Aorta (tissue), 5 donors: ENCODE measurements at places on chromosomes 6 and 20. TPM values are rescaled to one million over a fixed set of nuclear protein-coding genes. Genes with fewer than 3 reads are reported as not detected.

GLP1R gene
- not detected for polyA plus RNA-seq

VAPB gene
- polyA plus RNA-seq, result 23.0 TPM

UFL1 gene
- polyA plus RNA-seq, result 18.8 TPM

GSTA4 gene
- 19.7 TPM for polyA plus RNA-seq

PNRC1 gene
- polyA plus RNA-seq, result 111 TPM

SLC29A1 gene
- polyA plus RNA-seq, result 38.3 TPM

HLA-C gene
- 301 TPM for polyA plus RNA-seq

TREML2 gene
- polyA plus RNA-seq, result 0.38 TPM

GPSM3 gene
- polyA plus RNA-seq, result 5.4 TPM

OR12D3 gene
- polyA plus RNA-seq, result not detected

SLC25A27 gene
- 71.9 TPM for polyA plus RNA-seq

ITPA gene
- 72.4 TPM for polyA plus RNA-seq

HLA-DPA1 gene
- polyA plus RNA-seq, result 74.9 TPM

SLC16A10 gene
- polyA plus RNA-seq, result 5.8 TPM

C6orf132 gene
- polyA plus RNA-seq, result 30.7 TPM
